Globus pallidus (tissue), 1 donor: ENCODE measurements at places on chromosomes 13 and 19.

DNA sequence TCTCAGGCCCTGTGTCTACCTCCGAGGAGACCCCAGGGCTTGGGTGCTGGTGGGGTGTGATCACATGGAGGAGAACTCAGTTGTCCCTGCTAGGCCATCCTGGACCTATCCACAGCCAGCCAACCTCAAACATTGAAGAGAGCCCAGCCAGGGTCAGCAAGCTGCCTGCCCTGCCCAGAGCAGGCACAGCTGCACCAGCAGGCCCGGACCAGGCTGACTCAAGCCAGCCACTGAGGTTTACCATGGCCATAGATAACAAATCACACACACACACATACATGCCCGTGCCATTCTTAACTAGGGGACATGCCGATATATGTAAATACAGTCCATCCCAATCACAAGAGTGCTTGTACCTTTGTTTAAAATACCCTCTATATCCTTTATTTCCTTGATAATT, 8.1 kb downstream of the ARHGEF7 start:
- DNase-seq, result no peak

GRCh38 chr13:109803825-109804224, 17.4 kb upstream of the IRS2 start:
- DNase-seq, result no peak

DNA sequence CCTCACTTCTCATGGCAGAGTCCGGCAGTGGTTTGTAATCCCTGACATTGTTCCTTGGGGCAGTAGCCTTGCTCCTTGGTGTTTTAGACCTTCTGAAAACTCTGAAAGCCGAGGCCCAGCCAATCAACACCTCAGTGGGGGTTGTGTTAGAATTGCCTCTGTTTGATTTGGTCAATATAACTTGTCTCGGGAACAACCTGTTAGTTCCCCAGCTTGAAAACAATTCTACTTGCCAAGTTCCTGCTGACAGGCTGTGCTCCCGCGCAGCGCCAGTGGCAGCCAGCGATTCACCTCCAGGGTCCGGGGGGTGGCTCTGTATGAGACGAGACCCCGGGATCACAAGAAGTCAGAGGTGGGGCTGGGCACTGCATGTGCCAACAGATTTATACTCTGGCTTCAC, 81.4 kb upstream of the MEDAG start:
- no peak for DNase-seq

DNA sequence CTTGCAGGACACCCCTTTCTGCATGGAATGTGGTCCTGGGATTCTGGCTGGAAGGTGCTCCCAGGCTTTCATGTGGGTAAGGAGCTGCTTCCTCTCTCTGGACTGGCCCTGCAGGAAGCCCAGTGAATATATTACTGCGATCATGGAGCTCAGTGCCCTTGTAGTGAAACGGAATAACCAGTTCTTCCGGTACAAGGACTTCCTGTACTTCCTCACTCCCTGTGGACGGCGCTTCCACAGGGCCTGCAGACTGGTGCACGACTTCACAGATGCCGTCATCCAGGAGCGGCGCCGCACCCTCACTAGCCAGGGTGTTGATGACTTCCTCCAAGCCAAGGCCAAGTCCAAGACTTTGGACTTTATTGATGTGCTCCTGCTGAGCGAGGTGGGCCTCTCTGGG, 8.0 kb downstream of the CYP4F8 start:
- DNase-seq, result no peak

GRCh38 chr19:43555185-43555770, 20.0 kb downstream of the XRCC1 start:
- DNase-seq, result peak; percentile 77

- DNase-seq, result no peak
Measured at GRCh38 chr19:54197121-54197520, 3.5 kb upstream of the RPS9 start.

DNA sequence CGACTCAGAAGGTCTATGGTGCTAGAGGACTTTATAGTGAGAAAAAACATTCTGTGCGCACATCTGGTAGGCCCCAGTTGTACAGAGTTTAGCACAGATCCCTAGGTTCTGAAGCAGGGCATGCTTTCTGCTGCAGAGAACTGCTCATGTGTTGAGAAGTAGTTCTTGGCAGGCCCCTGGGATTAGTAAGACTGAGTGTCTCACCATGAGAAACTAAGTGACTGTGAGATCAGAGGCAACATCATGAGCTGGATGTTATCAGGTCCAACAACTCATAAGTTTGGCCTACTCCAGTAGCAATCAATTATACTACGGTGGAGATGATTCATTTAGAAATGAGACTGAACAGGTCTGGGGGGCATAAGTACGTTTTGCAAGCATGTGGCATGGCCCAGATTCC, 507.4 kb upstream of the KLF12 start:
- DNase-seq, result no peak

GRCh38 chr19:47019431-47020041, at the start of gene NPAS1:
TSS of gene NPAS1 (plus strand) at chr19:47019837. CDS start at chr19:47021048, 1,211 bp downstream.
- no peak for DNase-seq

DNA sequence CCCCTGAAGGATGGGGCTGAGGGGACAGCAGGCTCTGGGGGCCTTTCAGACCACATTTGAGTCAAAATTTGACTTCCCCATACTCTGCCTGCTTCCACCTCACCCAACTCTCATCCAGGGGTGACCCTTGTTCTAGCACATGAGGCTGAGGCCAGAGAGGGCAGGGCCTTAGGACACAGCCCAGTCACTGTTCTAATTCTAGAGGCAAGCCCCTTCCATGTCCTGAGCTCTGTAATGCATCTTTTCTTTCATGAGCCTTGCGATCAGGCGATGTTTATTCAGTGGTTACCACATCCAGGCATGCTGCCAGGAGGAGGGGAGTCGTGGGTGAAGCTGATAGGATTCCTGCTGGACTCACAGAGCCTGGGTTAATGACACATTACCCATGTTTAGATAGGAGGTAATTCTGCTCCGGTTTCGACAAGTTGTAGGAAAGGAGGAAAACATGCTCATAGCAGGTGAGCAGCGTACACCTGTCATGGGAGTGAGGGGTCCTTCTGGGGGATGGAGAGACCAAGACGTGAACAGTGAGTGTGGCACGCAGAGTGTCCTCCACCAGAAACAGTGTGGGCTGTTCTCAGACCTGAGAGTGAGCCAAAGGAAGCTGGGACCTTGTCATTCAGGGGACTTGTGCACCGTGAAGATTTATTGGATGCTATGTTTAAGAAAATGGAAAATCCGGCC, 9.3 kb downstream of the RPS9 start:
- peak; percentile 87 for DNase-seq

DNA sequence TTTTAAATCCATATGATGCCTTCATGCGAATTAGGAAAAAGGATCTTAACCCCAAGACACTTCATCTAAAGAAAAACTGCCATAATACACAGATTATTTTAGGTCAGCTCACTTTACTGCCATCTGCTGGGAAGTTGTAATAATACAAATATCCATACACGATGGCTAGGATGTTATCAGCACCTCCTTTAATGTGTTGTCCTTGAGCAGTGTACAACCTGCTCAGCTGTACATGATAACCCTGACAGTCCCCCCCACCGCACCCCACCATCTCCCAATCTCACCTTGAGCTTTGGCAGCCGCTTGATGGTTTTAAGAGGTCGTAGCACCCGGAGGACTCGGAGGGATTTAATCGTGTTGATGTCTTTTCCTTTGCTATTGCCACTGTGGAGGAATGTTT, 112.2 kb downstream of the IER2 start:
- DNase-seq, result peak; percentile 37

GRCh38 chr13:27408074-27408473, 16.3 kb upstream of the GTF3A start:
- DNase-seq, result no peak

- DNase-seq, result no peak
Measured at GRCh38 chr13:37023871-37024270, 23.3 kb downstream of the EXOSC8 start.

DNA sequence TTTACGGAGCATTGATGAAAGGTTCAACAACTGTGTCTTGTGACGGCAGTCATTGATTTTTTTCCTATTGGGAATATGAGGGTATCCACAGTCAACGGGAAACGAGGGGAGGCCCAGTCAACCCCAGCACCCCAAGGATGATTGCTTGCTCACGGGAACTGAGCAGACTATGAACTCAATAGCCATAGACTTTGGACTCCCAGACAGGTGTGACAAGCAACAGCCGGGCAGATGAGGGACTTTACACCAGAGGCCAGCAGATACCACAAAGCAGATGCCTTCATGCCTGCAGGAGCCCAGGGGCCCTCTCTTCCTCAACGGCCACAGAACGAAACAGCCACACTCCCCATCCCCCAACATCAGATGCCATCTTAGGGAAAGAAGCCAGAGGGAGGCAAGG, 80.3 kb upstream of the FLT1 start:
- no peak for DNase-seq

- DNase-seq, result no peak
Measured at GRCh38 chr13:67063036-67063435, 167.1 kb downstream of the PCDH9 start.
